ENCODE measurements at places on chromosomes 3 and 15. TPM values are rescaled to one million over a fixed set of nuclear protein-coding genes. Genes with fewer than 3 reads are reported as not detected.
A peak's percentile ranks its signal among the peaks of the same experiment; 100 is the strongest.

DNA sequence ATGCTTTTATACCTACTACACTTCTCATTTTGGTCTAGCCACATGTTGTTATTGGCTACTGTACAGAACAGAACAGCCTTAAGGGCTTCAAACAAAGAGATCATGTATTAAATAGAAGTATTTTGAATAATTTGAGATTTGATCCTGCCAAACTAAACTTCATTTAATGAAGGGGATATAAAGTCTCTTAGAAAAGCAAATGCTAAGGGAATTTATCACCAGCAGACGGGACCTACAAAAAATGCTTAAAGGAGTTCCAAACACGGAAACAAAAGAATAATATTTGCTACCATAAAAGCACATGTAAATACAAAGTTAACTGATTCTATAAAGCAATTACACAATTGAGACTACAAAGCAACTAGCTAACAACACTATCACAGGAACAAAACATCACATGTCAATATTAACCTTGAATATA, 23.6 kb upstream of the FMN1 start:
- no peak overlapping the region for H3K4me3 ChIP-seq
- no peaks in the 10 kb centered on the region for H3K4me1 ChIP-seq
- no peaks in the 10 kb centered on the region for H3K36me3 ChIP-seq
- no peaks in the 10 kb centered on the region for H3K27me3 ChIP-seq

- no peaks in the 10 kb centered on the region for H3K36me3 ChIP-seq
- DNase-seq, result no peak
- H3K27ac ChIP-seq, result no peak overlapping the region
- no peaks in the 10 kb centered on the region for H3K4me1 ChIP-seq
- no peaks in the 10 kb centered on the region for H3K27me3 ChIP-seq
- no peak overlapping the region for H3K4me3 ChIP-seq
These were observed 260.4 kb downstream of the WNT5A start for GRCh38 chr3:55226696-55227095.

Gene MYO5A
- total RNA-seq, result 37.6 TPM

DNA sequence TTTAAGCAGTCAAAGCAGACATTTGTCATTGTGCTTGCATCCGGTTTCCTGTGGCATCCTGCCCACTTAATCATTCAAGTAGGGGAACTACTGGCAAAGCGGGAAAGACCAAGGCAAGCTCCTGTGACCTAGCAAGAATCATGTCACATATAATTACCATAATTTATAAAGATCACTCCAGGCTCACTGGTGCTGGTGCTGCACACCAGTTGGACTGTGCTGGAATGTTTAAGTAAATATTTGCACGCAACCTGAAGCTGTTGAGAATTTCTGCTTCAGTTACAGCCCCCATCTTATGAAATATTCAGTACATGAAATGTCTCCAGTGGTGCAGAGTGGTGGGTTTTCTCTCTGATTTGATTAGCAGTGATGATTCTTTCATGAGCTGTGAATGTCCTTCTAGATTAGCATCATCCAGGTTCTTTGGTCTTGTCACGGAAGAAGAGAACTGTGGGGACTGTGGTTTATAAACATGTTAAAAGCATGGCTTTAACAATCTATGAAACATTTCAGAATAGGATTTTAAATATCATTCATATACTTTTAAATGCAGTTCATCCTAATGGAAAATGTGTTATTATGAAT, 621.3 kb upstream of the EPHA6 start:
- no peaks in the 10 kb centered on the region for H3K36me3 ChIP-seq
- H3K27me3 ChIP-seq, result no peaks in the 10 kb centered on the region
- no peak overlapping the region for H3K4me3 ChIP-seq
- H3K4me1 ChIP-seq, result no peaks in the 10 kb centered on the region
- DNase-seq, result no peak

DNA sequence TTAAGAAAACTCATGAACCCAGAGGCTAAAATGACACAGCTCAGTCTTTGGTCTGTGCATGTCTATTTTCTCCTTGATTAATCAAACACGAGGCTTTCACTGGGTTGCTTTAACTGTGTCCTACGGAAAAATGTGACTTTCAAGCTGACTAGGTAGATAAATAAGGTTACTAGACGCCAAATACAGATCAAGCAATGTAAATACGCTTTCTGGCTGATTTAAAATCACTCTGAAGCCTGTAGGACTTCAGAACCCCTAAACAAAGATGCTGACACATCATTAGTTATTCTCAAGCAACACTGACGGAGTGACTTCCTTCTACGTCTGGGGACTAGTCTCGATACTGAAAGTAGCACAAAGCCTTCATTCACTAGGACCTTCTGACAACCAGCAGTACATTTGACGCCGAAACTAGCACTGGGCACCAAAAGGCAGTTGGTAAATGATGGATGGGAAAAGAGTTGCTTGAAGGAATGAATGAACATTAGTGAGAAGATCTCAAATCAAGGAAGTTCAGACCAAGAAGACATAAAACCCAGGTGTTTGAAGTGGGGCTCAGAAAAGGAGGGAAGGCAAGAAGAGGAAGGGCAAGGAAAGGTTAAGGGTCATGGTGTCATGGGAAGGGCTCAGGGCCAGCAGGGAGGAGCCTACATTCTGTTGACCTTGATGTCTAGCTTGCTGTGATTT, 67.1 kb upstream of the CDV3 start:
- peaks cover 22% of the 10 kb centered on the region for H3K4me1 ChIP-seq
- H3K4me3 ChIP-seq, result peak overlapping the region; percentile 49
- H3K27me3 ChIP-seq, result no peaks in the 10 kb centered on the region

DNA sequence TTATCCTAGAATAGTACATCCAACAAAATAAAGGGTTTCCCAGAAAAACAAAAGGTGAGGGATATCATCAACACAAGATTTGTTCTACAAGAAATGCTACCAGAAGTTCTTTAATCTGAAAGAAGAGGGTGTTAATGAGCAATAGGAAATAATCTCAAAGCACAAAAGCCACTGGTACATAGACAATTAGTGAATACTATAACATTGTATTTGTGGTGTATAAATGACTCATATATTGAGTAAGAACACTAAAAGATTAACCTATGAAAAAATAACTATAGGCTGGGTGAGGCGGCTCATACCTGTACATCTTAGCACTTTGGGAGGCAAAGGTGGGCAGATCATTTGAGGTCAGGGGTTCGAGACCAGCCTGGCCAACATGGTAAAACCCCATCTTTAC, 210.2 kb upstream of the SLITRK3 start:
- no peak for DNase-seq
- H3K27ac ChIP-seq, result no peak overlapping the region
- H3K4me3 ChIP-seq, result no peak overlapping the region
- no peaks in the 10 kb centered on the region for H3K36me3 ChIP-seq

DNA sequence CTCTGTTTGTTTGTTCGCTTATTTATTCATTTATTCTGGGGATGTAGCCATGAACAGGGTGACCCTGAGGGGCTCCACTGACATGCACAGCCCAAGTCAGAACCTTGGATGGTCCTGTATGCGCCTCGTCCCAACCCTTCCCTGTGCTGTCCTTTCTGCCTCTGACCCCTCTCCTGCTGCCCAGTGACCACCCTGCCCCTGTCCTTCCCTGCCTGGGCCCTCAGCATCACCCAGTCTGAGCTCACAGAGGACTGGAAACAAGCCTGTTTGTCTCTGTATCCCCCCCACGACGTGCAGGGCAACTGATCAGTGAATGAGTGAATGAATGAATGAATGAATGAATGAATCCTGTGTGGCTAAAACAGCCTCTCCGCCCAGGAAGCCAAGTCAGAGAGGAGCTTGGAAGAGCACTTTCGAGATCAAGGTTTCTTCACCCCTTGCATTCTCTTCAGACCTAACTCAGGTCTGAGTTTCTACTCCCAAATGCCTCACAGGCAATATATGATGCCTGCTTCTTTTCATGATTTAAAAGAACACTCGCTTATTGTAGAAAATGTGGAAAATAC, 157.7 kb downstream of the SMAD6 start:
- no peak overlapping the region for H3K4me3 ChIP-seq
- H3K27me3 ChIP-seq, result no peaks in the 10 kb centered on the region
- no peak for DNase-seq
- H3K27ac ChIP-seq, result no peak overlapping the region
- no peaks in the 10 kb centered on the region for H3K36me3 ChIP-seq

DNA sequence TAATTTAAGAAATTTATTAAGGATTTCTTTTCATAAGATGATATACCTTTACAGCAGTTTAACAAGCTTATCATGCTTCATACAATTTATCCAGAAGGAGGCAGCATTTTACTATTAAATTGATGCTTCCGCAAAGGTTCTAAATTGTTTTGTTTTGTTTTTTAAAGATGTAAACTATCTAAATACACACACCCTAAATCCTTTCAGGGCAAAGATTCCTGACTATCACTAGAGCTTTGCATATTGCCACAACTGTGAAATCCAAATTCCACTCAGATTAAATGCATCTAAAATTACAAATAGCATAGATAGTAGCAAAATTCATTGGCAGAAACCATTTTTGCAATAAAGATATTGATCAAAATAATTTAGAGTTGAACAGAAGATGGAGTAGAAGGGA, 44.5 kb upstream of the CCNL1 start:
- no peaks in the 10 kb centered on the region for H3K27me3 ChIP-seq
- no peak for DNase-seq
- no peak overlapping the region for H3K27ac ChIP-seq
- H3K4me1 ChIP-seq, result no peaks in the 10 kb centered on the region
- H3K36me3 ChIP-seq, result no peaks in the 10 kb centered on the region

Gene CD96
- total RNA-seq, result 5.1 TPM

GRCh38 chr3:98457543-98457942, 5.5 kb upstream of the OR5K1 start:
- H3K4me3 ChIP-seq, result no peak overlapping the region
- H3K4me1 ChIP-seq, result no peaks in the 10 kb centered on the region
- H3K36me3 ChIP-seq, result no peaks in the 10 kb centered on the region
- no peak for DNase-seq

Measured in thoracic aorta (tissue), 2 donors.